ENCODE measurements at places on chromosomes 5 and 9. TPM values are rescaled to one million over a fixed set of nuclear protein-coding genes. Genes with fewer than 3 reads are reported as not detected.

DNA sequence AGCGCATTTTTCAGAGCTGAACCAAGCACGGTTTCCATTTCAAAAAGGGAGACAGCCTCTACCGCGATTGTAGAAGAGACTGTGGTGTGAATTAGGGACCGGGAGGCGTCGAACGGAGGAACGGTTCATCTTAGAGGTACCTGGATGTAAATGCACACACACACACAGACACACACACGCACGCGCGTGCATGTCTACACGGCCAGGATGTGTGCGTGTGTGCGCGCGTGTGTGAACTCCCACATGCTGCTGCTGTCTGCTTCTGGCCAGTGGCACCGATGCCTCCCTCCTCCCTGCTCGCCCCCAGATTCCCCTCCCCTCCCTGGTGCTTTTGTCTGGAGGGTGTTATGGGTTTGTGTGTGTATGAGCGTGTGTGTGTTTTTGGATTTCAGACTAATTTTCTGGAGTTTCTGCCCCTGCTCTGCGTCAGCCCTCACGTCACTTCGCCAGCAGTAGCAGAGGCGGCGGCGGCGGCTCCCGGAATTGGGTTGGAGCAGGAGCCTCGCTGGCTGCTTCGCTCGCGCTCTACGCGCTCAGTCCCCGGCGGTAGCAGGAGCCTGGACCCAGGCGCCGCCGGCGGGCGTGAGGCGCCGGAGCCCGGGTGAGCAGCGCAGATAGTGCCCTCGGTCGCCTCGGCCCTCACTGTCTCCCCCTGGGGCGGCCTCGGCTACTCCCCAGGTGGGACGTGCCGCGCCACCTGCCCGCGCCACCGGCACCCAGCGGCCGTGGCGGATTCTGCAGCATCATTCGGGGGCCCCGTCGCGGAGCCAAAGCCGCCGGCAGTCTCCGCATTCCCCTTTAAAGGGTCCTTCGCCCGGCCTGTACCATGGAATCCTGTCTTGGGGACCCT is at the start of gene NTRK2:
Gene NTRK2 (plus strand): TSS at position 442 of the 850 bp plus-strand sequence. CDS start 1,020 bp downstream, outside the sequence.
- H3K36me3 ChIP-seq: no peaks in the 10 kb centered on the region
- H3K4me1 ChIP-seq: peaks cover 11% of the 10 kb centered on the region
- no peak within 1 kb of the TSS for H3K27ac ChIP-seq
- peaks cover 27% of the 10 kb centered on the region for H3K27me3 ChIP-seq
- no peak within 1 kb of the TSS for H3K4me3 ChIP-seq

DNA sequence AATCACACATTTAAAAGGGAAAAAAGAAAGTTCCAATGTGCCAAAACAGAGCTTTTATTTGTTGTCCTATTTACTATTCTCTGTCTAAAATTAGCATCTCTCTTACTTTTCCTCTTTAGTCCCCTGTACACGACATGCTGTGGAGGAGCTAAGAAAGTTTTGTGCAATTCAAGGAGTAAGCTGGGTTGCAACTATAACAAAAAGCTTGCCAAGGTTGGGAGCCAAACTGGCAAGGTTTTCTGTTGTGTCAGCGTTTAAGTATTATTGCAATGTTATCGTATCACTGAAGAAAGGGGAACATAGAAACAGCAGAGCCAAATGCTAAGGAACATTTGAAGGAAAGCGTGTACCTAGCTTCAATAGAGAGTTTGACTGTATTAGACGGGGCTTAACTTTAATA is 680.8 kb downstream of the CETN3 start:
- H3K36me3 ChIP-seq: no peaks in the 10 kb centered on the region
- H3K4me1 ChIP-seq: no peaks in the 10 kb centered on the region
- no peak for DNase-seq
- no peaks in the 10 kb centered on the region for H3K27me3 ChIP-seq

- H3K4me3 ChIP-seq: no peak overlapping the region
- DNase-seq: no peak
- H3K4me1 ChIP-seq: peaks cover 19% of the 10 kb centered on the region
- no peaks in the 10 kb centered on the region for H3K36me3 ChIP-seq
- peaks cover 2% of the 10 kb centered on the region for H3K27me3 ChIP-seq
Observed at GRCh38 chr9:4486176-4486575, 4.1 kb upstream of the SLC1A1 start.

Gene AFAP1L1
- not detected for total RNA-seq

DNA sequence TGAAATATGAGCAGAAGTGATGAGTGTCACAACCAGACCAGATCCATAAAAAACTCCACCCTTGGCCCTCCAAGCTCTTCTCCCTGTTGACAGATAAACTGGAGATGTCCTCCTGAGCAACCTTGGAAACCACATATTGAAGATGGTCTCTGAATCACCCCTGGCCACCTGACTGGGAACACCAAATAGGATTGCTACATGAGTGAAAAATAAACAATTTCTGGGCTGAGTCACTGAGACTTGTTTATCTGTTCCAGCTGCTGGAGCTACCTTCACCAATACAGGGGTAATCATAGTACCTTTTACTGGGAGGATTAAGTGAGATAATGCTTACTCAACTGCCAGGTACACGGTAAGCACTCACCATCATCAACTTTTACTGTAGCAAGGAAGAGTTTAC is 53.3 kb downstream of the PCA3 start:
- no peak overlapping the region for H3K4me3 ChIP-seq
- H3K27me3 ChIP-seq: no peaks in the 10 kb centered on the region

Gene HMCN2
- total RNA-seq: not detected

Gene IL7R
- total RNA-seq: 394 TPM

- H3K4me1 ChIP-seq: no peaks in the 10 kb centered on the region
- peaks cover 5% of the 10 kb centered on the region for H3K27me3 ChIP-seq
- no peak for DNase-seq
- H3K36me3 ChIP-seq: no peaks in the 10 kb centered on the region
- H3K27ac ChIP-seq: no peak overlapping the region
Observed at GRCh38 chr5:146520731-146521130, 4.7 kb upstream of the GPR151 start.

DNA sequence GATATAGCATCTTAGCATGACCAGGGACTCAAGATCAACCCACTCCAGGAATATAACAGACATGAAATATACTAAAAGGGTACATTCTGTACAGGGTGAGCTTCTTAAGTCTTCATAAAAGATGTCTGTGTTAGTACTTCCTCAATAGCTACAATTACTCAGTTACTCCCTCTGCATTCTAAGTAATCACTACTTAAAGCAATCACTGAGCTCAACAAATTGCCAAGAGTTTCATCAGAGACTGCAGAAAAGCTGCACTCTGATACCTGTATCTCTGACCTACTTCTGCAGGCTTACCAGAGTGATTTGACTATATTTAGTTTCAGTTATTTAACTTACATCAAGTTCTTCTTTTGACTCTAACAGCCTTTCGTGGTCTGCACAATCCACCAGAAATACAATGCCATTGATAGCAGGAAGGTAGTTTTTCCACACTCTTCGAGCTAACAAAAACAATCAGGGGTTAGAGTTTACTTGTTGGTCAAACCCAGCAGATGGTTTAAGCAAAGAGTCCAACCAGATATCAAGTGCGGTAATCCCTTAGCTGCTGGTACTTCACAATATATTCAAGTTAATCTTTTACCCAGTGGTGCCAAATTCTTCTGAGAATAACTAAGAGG is 23.3 kb downstream of the SAR1B start:
- H3K27me3 ChIP-seq: no peaks in the 10 kb centered on the region
- peaks cover 73% of the 10 kb centered on the region for H3K36me3 ChIP-seq
- DNase-seq: peak; percentile 64
- H3K27ac ChIP-seq: peak overlapping the region; percentile 59

Gene AQP7
- 0.47 TPM for total RNA-seq

- no peaks in the 10 kb centered on the region for H3K36me3 ChIP-seq
- no peak overlapping the region for H3K27ac ChIP-seq
Observed at GRCh38 chr9:116075191-116075590, 78.4 kb upstream of the PAPPA start.

DNA sequence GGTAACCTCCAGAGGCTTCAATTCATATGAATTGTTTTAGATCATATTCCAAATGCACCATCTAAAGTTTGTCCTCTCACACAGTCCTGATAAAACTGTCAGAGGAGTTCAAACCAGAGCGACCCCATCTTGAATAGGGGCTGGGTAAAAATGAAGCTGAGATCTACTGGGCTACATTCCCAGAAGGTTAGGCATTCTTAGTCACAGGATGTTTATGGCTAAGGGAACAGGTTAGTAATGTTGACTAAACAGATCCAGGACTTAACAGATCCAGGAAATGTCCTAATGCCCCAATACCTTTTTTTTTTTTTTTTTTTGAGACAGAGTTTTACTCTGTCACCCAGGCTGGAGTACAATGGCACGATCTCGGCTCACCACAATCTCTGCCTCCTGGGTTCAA is 192.6 kb upstream of the PRDM9 start:
- no peak overlapping the region for H3K27ac ChIP-seq
- no peaks in the 10 kb centered on the region for H3K4me1 ChIP-seq
- H3K36me3 ChIP-seq: no peaks in the 10 kb centered on the region

DNA sequence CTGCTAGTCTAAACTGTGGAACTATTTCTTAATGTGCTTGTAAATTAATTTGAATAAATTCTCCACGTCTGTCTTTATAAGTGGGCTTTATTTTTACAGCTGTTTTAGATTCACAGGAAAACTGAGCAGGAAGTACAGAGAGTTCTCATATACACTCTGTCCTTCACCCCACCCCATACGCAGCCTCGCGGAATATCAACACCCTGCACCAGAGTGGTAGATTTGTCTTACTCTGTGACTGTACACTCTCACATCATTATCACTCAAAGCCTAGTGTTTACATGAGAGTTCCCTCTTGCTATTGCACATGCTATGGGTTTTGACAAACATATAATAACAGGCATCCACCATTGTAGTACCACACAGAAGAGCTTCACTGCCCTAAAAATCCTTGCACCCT is 179.7 kb upstream of the DAB2 start:
- no peak overlapping the region for H3K27ac ChIP-seq
- peaks cover 6% of the 10 kb centered on the region for H3K27me3 ChIP-seq
- H3K4me3 ChIP-seq: no peak overlapping the region
- DNase-seq: no peak

GRCh38 chr9:4774209-4774608 is 18.5 kb upstream of the RCL1 start:
- H3K27me3 ChIP-seq: no peaks in the 10 kb centered on the region
- H3K4me1 ChIP-seq: no peaks in the 10 kb centered on the region
- H3K27ac ChIP-seq: no peak overlapping the region

Gene EGFL7
- 1.7 TPM for total RNA-seq

DNA sequence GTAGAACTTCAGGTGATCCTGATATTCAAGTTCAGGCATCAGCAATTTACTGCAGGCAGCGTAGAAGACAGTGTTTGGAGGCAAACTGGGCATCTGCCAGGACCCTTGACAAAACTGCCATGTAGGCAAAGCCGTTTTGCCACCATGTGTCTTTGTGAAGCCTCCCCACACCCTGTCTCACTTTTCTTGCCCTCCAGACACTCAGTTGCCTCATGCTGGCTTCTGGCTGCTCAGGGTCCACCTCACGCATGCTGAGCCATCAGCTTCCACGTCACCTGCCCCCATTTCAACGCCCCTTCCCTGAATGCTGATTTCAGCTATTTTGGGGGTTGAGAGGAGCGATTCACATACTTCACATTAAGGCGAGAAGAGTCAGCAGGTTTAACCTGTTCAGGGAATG is 165.2 kb upstream of the KLF9 start:
- no peaks in the 10 kb centered on the region for H3K4me1 ChIP-seq
- H3K27ac ChIP-seq: no peak overlapping the region
- DNase-seq: no peak
- H3K36me3 ChIP-seq: no peaks in the 10 kb centered on the region
- H3K4me3 ChIP-seq: no peak overlapping the region

Gene S100Z
- total RNA-seq: 1.7 TPM

DNA sequence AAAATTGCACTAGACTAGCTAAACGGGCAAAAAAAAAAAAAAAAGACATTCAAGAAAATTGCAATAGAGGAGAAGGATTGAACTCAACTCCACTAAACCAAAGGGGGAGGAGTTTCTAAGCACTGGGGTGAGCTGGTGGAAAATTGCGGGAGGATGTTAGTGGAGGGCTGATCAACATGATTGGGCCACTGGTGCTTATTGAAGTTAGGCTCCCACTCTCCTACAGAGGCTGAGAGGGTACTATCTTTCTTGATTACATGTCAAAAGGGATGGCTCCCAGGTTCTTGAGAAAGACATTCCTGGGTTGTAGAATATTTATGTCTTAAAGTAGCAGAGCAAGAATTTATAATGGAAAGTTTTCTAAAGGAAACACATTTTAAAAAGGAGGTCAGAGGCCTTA is 38.0 kb downstream of the CAMK4 start:
- no peak overlapping the region for H3K27ac ChIP-seq
- H3K36me3 ChIP-seq: peaks cover 13% of the 10 kb centered on the region
- H3K4me3 ChIP-seq: no peak overlapping the region
- no peaks in the 10 kb centered on the region for H3K27me3 ChIP-seq

Gene INSYN2B
- total RNA-seq: not detected

Gene IL6ST
- 234 TPM for total RNA-seq

GRCh38 chr5:30607301-30607894 is 586.1 kb upstream of the CDH6 start:
- no peaks in the 10 kb centered on the region for H3K36me3 ChIP-seq
- DNase-seq: no peak
- no peak overlapping the region for H3K27ac ChIP-seq
- no peaks in the 10 kb centered on the region for H3K27me3 ChIP-seq
- H3K4me3 ChIP-seq: no peak overlapping the region

GRCh38 chr5:53019320-53019719 is 30.2 kb downstream of the ITGA2 start:
- H3K4me3 ChIP-seq: no peak overlapping the region
- no peaks in the 10 kb centered on the region for H3K36me3 ChIP-seq
- no peak overlapping the region for H3K27ac ChIP-seq
- peaks cover 6% of the 10 kb centered on the region for H3K27me3 ChIP-seq
- no peaks in the 10 kb centered on the region for H3K4me1 ChIP-seq

DNA sequence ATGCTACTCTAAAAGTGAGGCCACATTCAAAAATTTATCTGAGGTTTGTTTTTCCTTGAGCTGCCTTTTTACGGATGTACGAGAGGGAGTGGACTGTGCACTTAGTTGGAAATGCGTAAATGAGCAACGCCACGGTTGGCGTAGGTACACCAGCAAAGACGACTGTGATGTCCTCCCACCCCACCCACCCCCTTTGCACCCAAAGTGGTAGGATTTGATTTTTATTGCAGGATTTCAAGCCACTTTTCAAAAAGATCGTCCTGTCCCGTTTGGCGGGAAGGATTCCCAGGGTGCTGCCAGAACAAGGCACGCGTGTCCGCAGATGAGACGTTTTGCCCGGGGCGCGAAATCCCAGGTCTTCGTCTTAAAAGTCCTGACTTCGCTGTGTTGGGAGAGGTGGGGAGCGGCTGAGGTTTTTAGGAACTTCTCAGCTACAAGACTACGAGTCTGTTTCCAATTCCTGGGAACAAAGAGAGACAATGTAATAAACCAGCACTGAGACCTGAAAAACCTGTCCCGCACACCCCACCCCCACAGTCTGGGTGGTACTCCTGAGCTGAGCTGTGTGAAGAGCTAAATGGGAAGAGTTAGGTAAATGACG is 1.0 kb upstream of the TLE1 start:
- H3K27ac ChIP-seq: no peak overlapping the region
- H3K36me3 ChIP-seq: no peaks in the 10 kb centered on the region
- H3K27me3 ChIP-seq: peaks cover 9% of the 10 kb centered on the region
- H3K4me1 ChIP-seq: peaks cover 6% of the 10 kb centered on the region
- DNase-seq: no peak

- H3K27me3 ChIP-seq: no peaks in the 10 kb centered on the region
- no peaks in the 10 kb centered on the region for H3K36me3 ChIP-seq
- H3K4me3 ChIP-seq: no peak overlapping the region
- H3K4me1 ChIP-seq: no peaks in the 10 kb centered on the region
- no peak for DNase-seq
Observed at GRCh38 chr5:167969998-167970397, 321.4 kb upstream of the WWC1 start.

GRCh38 chr5:35094948-35095347 is 47.2 kb upstream of the AGXT2 start:
- no peak overlapping the region for H3K27ac ChIP-seq
- no peaks in the 10 kb centered on the region for H3K4me1 ChIP-seq
- H3K36me3 ChIP-seq: no peaks in the 10 kb centered on the region
- no peak overlapping the region for H3K4me3 ChIP-seq
- no peak for DNase-seq

Gene ACTBL2
- total RNA-seq: not detected
